ENCODE measurements at places on chromosomes 13 and 19.

DNA sequence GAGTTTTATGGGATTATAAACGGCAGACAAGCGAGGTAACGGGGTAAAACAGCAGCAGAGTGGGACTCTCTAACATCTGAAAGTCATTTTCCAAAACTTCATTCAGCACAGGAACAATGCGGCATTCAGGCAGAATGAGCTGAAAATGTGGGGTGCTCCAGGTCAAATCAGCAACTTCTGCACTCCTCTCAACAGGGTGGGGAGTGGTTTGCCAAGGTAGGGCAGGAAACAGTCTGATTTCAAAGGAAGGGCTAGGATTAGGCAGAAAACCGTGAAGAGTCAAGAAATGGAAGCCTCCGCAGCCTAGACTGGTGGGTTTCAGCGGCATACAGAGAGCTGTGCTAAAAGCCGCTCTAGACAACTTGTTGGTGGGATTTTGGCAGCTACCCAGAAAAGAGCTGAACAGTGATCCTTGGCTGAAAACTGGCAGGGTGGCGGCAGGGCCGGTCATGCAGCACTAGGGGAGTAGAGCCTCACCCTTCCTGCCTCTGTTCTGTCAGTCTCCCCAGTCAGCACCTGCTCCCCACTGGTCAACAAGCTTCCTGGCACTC lies 154.2 kb upstream of the KLF12 start:
- DNase-seq, result peak; percentile 42

DNA sequence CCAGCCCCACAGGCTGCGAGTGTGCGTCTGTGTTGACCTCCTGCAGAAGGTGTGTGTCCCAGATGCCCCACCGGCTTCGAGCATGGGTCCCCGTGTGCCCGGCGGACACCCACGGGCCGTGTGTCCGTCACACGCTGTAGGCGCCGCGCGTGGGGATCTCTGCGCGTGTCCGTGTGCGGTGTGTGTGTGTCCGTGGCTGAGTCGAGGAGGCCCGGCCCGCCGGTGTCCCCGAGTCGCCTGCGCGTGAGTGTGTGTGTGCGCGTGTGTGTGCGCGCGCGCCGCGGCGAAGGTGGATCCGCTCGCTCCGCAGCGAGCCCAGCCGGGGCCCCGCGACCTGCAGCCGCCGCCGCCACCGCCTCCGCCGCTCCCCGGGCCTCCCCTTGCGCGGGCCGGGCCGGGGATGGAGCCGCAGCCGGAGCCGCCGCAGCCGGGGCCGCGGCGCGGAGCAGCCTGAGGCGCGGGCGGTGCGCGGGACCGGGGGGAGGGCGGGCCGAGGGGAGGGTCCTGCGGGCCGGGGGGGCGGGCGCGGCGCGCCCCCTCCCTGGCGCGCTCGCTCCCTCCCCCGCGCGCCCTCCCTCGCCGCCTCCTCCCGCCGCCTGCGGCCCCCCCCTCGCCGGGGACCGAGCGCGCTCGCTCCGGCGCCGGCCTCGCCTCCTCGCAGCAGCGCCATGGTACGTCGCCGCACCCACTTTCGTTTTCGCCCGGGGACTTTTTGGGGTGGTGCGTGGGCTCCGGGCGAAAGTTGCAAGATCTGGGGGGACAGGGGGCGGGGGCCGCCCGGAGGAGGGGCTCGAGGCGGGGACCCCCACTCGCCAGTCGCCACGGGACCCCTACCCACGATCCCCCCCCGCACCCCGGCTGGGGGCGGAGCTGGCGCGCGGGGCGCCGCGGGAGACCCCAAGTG lies 7.1 kb upstream of the NFIC start:
- DNase-seq, result peak; percentile 81

- DNase-seq, result no peak
Measured at GRCh38 chr13:99944102-99944501, 27.5 kb downstream of the ZIC5 start.

- no peak for DNase-seq
Measured at GRCh38 chr19:42653841-42654240, 59.1 kb upstream of the CEACAM8 start.

DNA sequence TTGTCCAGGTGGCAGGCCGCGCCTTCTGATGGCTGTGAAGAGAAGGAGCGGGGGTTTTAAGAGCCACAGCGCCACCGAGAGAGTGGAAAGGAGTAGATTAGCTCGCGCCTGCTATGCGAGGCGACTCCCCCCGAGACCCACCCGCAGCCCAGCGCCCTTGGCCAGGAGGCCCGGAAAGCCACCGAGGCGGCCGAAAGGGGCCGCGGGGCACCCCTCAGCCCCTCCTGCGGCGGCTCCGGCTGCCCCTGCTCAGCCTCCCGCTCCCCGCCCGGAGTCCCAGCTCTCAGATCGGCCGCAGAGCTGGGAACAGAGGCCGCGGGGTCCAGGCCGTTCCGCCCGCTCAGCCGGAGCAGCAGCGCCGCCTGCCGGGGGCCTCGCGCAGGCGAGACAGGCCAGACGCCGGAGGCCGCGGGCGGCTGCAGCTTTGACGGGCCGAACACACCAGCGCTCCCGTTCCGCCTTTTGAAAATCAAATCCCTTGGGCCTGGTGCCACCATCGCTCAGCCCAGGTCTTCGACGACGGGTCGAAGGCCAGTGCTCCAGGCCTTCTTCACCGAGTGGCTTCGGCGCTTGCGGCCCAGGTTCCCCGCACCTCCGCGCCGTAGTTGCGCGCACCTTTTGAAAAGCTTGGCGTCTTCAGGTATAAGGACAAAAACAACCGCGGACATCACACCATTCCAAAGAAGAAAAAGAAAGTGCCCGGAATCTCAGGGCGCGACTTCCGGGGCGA lies 15.3 kb downstream of the CDX2 start:
- peak; percentile 69 for DNase-seq

DNA sequence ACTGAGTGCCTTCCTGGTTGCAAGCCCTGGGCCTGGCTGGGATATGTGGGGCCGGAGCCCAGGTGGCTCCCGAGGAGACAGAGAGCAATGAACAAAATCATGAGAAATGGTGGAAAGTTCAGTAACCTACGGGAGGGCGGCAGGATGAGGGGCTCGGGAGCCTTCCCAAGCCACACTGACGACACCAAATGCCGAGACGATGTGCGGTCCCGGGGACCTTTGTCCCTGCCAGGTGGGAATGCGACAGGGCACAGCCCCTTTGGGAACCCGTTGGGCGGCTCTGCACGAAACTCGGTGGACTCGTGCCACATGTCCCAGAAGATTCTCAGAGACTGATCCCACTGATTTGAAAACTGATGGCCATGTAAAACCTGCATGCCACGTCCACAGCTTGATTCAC lies 11.7 kb upstream of the ZNF14 start:
- DNase-seq, result no peak

GRCh38 chr13:29369060-29369743 lies 226.3 kb downstream of the SLC7A1 start:
- DNase-seq, result no peak

GRCh38 chr19:42325896-42326771 lies 699 bp downstream of the MEGF8 start:
- DNase-seq, result peak; percentile 45

- DNase-seq, result no peak
Measured at GRCh38 chr13:59343993-59344822, 819.5 kb downstream of the DIAPH3 start.

DNA sequence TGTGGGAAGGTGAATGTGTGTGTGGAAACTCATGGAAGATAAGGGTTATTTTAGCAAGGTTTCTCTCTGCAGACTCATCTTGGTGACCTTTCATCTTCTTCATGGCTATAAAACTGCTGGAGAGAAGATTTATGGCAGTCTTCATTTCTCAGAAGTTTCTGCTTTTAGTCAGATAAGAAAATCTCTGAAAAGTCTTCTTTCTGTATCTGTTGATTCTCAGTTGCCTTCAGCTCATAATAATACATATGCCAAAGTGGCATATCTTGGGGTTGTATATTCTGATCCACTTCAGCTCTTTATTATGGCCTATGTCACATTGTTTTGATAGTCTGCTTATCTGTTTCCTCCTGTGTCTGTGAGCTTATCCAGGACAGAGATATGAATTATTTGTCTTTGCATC lies 143.3 kb upstream of the TMTC4 start:
- DNase-seq, result no peak

DNA sequence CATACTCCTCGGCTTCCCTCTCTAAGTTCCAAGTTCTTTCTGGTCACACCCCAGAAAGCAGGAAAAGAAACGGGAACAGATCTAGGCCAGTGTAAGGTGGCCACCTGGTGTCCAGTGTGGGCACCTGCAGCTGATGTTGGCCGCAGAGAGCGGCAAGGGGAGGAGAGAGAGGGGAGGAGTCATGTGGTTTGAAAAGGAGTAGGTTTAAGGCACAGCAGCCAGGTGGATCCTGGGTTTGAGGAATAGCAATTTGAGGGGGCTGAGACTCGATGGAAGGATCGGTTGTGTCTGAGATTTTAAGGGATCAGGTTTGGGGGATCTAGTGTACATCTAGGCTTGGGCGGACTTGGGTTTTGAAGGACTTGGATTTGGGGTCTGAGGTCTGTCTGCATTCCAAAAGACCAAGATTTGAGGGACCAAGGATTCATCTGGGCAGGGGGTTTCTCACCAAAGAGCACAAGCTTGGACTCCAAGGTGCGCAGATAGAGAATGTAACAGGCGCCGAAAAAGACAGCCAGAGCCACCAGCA lies 1.2 kb downstream of the RABAC1 start:
- DNase-seq, result peak; percentile 58

- DNase-seq, result no peak
Measured at GRCh38 chr19:38039966-38040365, 133.0 kb downstream of the SIPA1L3 start.

DNA sequence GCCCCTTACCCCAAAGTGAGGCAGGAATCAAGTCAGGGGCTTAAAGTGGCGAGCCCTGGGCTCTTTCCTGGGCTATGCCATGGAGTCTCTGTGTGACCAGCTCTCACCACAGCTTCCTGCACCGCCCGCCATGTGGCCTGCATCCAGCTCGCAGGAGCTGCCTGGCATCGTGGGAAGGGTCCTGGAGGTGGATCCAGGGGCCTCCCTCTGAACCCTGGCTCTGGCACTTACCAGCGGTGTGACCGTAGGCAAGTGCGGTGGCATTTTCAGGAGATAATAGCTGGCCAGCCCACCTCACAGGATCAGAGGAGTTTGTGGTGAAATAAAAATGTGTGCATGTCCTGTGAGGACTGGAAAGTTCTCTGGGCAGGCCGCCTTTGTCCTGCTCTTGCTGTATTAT lies 26.0 kb downstream of the DHRS12 start:
- DNase-seq, result no peak

GRCh38 chr13:76231522-76232167 lies 595.5 kb downstream of the LMO7 start:
- DNase-seq, result no peak

DNA sequence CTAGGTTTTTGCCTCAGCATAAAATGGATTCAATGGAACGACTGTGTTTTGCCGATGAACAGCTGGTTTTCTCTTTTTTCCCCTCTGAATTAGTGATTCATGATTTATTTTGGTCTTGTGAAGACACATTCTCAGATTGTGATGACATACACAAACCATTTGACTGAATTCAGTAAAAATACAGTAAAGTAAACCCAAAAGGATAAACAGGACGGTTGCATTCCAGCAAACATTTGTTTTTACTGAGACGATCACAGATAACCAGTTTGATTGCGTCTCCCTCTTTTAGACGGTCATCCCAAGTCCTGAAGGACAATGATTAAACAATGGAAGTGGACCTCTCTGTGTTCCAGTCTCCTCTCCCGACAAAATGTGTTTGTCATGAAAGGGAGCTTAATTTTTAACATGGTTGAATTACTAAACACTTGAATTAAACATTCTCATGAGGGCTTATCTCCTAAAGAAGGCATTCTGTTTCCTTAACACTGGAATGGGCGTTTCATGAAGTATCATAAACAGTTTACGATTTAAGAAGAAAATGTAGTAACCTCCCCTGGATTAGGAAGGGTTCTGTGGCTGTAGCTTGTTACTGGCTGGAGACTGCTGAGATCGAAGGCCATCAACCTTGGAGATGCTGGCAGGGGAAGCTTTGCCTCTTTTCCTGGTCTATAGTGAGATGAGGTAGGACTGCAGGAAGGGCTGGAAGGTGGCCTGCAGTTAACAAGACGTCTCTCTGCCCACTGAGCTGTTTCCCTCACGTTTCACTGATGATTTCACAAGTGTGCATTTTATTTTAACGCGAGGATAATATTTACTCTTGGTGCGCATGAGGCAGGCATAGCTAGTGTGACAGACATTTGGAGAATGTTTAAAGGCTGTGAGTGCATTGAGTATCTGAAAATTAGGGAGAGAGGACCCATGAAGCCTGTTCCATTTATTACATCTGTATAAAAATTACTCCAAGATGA lies 457.9 kb downstream of the FGF9 start:
- DNase-seq, result no peak

DNA sequence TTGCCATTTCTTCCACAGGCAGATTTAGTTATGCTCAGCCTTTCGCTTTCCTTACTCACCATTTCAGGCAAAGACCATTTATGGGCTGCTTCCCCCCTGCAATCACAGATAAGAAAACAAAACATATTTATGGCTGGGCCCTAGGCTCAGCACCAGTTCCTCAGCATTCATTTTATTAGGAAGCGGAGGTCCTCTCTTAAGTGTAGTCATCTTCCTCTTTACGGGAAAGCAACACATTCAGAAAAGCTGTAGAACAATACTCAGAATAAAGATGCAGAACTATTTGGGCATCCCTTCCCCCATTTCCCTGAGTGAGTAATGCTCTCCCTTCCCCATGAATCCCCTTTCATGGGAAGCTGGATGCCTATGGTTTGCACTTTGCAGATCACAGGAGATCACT lies 27.9 kb downstream of the FLT1 start:
- DNase-seq, result no peak

GRCh38 chr19:13350759-13351158 lies 155.5 kb downstream of the CACNA1A start:
- DNase-seq, result no peak

DNA sequence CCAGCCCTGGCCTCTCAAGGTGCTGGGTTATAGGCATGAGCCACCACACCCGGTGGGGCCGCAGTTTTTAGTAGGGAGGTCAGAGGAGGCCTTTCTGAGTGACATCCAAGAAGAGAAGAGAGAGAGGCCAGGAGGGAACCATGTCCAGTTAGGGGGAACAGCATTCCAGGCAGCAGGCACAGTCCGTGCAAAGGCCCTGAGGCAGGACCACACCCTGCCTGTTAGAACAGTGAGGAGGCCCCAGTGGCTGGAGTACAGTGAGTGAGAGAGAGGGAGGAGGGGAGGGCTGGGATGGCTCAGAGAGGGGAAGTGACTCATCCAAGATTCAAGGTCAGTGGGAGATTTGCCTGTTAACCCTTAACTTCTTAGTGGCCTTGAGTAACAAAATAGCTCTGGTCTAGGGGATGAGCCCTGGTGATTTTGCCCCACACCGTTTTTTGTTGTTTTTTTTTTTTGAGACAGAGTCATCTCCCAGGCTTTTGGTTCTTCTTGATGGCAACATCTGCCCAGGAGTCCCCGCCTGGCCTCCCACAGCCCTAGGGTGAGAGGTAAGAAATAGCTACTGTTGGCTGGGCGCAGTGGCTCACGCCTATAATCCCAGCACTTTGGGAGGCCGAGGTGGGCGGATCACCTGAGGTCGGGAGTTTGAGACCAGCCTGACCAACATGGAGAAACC lies 2.7 kb upstream of the PLIN3 start:
- DNase-seq, result peak; percentile 29
